ENCODE measurements at places on chromosomes 16 and 17.
A peak's percentile ranks its signal among the peaks of the same experiment; 100 is the strongest.

GRCh38 chr17:48244121-48244711 is 136.7 kb downstream of the SNX11 start:
- DNase-seq = no peak

DNA sequence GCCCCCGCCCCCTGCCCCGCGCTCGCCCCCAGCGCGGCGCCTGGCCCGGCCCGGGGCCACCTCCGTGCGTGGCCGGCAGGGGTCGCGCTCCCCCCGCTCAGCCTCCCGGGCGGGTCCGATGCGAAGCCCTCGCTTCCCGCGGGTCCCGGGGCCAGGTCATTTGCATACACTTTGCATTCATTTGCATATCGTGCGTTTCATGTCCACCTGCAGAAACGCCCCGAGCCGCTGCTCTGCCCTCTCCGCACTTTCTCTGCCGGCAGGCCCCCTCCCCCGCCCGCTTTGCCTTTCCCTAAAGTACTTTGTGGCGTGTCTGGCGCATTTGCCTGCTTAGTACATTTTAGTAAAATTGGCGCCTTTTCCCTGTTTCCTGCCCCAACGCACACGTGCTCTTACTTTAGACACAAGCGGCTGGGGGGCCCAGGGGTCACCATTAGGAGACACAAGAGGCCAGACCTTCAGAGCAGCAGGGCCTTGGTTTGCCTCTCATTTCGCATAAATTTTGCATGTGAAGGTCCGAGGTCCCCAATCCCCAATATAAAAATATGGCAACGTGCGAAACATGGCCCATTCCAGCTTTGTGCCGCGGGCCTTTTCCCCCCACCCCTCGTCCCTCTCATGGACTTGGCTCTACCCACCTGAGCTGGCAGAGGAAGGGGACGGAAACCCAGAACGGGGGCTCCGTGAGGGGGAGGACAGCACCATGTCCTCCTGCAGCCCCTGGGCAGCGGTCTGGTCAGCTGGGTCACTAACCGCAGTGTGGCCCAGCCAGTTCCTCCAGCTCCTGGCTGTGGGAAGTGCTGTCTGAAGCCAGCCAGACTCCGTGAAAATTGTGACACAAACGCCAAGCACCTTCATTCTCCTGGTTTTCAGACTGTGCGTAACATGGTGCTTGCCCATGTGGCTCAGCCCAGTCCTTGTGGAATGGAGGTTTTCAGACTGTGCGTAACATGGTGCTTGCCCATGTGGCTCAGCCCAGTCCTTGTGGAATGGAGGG is 34.8 kb downstream of the CBFA2T3 start:
- peak; percentile 12 for DNase-seq

DNA sequence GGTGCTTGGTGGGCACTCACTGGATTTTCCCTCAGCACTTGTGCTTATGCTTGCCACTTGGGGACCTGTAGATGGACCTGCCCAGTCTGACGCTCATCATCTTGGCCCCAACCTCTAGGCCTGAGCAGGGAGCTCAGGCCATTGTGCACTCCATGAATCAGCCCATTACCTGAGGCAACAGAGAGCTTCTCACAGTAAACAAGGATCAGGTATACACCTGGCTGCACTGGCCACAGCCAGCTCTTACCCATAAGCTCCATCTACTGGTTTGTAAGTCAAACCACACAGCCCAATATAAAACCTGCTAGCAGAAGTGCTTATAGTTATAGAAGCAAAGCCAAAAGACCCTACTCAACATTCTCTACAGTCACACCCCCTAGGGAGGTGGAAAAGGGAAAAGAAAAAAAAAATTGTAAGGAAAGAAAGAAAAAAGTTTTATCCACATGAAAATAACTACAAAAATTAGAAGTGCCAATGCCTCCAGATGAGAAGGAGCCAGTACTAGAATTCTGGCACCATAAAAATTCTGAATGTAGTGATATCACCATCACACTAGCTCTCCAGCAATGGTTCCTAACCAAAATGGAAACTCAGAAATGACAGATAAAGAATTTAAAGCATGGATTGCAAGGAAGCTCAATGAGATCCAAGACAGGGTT is 87.8 kb upstream of the CDH5 start:
- DNase-seq = no peak

DNA sequence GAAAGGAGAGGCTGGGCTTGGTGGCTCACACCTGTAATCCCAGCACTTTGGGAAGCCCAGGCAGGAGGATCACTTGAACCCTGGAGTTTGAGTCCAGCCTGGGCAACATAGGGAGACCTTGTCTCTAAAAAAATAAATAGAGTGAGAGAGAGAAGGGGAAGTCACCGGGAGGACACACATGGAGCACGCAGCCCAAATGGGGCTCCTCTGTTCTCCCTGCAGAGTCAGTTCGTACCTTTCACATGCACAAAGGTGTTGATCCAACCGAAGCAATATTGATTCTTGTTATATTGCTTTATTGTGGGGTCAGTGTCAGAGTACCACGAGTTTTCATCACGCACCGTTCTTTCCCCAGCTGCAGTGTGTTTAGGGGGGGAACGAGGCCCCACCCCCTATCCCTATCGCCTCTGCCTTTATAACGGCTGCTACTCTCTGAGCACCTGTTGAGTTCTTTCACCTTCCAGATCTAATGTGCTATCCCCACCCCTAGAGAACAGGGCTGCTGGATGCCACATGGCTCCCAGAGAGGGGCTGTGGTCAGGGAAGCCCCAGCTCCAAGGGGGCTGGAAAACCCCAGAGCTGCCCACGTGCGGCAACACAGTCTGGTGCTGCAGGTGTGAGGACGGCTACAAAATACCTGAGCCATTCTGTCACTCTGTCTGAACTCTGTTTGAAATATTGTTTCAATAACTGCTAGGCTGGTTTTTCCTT is 1.0 kb upstream of the TMEM235 start:
- no peak for DNase-seq

DNA sequence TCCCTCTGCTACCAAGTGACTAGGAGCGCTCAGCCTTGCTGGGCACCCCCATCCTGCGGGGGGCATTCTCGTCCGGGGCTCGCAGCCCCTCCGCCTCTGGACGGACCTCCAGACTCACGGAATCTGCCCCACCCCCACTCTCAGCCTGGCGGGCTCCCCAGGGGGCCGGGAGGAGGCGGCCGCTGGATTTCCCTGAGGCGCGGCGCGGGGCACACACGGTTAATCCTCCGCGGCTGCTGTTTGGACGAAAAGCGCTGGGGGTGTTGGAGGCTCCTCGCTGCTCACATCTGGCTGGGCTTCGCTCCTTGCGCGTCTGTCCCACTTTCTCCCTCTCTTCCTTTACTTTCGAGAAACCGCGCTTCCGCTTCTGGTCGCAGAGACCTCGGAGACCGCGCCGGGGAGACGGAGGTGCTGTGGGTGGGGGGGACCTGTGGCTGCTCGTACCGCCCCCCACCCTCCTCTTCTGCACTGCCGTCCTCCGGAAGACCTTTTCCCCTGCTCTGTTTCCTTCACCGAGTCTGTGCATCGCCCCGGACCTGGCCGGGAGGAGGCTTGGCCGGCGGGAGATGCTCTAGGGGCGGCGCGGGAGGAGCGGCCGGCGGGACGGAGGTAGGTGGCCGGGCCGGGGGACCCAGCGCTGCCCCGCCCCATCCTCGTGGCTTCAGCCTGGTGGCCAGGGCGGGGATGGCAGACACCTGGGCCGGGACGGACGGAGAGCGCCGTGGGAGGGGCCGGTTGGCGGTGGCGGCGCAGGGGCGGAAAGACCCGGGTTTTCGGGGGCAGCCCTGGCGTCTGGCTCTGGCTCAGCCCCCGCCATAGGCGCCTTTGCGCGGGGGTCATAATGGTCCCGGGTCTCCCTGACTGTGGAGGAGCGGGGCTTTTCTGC is at the start of gene C1QTNF1:
Gene C1QTNF1, plus strand, starts transcription at position 284 of the 886 bp plus-strand sequence. CDS start 19,800 bp downstream, outside the sequence.
- peak; percentile 34 for DNase-seq

GRCh38 chr17:77566566-77567138 is 391.9 kb upstream of the TNRC6C start:
- no peak for DNase-seq

- DNase-seq = no peak
These were observed 36.0 kb downstream of the TVP23A start for GRCh38 chr16:10782628-10783027.

GRCh38 chr17:31144428-31144827 is 49.7 kb downstream of the NF1 start:
- DNase-seq = no peak

DNA sequence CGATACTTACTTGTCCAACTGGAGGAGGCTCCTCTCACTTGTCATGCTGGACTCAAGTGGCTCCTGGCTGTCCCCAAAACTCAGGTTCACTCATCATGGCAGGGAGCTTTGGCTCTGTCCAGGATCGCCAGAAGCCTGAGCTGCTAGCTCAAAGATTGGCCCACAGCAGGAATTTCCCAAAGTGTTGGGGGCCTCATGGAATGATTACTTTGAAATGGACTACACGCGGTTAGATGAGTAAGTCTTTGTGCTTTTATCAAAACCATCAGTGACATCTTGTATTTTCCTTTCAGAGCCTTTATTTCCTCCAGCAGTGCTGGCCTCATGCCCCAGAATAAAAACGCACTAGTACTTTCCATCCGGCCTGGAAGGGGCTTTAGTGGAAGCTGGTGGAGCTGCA is 29.2 kb upstream of the PHB1 start:
- DNase-seq = peak; percentile 53

- DNase-seq = no peak
These were observed 7.2 kb downstream of the SUPT4H1 start for GRCh38 chr17:58344791-58345157.

DNA sequence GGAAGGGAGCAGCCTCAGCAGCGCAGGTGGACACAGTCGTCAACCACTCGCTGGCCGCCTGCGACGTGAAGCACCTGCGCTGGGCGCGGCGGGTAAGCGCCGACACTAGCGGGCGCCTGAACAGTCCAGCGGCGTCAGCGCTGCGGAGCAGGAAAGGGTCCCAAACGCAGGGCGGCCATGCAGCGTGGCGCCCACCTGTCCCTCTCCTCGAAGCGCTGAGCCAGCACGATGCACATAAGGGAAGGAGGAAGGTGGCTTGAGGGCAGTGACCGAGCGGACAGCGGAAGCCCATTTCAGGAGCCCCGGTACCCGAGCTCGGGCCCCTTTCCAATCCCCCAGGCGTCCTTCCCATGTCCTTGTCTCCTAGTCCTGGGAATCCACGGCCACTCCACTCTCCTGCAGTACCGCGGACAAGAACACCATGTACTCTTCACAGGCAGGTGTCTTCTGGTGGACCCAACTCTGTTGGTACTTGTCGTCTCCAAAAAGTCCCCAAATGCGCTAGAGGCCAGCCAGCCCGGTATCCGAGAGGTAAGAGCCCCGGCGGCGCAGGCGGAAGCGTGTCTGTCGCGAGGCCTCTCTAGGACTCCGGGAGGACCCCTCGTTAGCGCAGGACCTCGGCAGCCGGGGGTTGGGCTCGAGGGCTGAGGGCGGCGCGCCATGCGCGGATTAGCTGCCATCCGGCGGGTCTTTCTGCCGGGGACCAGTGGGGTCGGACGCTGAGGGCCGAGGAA is 14.4 kb downstream of the ZNF232 start:
- no peak for DNase-seq

DNA sequence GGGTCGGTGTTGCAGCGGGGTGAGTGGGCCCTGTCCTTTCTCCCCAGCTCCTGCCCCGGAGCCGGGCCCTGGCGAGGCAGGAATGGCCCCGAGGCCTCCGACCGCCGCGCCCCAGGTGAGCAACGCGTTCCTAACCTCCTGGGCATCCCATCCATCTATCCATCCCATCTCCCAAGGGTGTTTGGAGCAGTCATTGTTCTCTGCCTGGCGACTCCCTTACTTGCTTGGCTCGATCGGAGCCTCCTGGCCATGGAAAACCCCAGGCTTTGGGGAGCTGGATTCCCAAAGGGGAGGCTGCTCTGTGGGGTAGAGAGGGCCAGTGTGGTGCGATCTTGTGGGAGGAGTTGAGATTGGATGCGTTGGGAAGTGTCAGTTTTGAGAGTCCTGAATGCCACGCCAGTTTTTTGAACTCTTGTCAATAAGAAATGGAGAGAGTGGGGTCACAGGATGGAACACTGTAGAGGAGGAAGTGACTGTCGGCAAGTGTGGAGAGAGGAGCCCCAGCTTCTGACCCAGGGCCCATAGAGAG is 684 bp downstream of the ZFP90 start:
- peak; percentile 13 for DNase-seq
